ENCODE measurements at places on chromosomes 6 and 20.

- DNase-seq, result no peak
Measured at GRCh38 chr20:62969179-62969760, 16.8 kb downstream of the SLC17A9 start.

- no peak for DNase-seq
Measured at GRCh38 chr20:54340206-54340605, 132.3 kb downstream of the PFDN4 start.

- no peak for DNase-seq
Measured at GRCh38 chr6:31720196-31720770, 1.3 kb downstream of the LY6G6C start.

GRCh38 chr6:139967497-139967896 is 593.0 kb upstream of the CITED2 start:
- no peak for DNase-seq

DNA sequence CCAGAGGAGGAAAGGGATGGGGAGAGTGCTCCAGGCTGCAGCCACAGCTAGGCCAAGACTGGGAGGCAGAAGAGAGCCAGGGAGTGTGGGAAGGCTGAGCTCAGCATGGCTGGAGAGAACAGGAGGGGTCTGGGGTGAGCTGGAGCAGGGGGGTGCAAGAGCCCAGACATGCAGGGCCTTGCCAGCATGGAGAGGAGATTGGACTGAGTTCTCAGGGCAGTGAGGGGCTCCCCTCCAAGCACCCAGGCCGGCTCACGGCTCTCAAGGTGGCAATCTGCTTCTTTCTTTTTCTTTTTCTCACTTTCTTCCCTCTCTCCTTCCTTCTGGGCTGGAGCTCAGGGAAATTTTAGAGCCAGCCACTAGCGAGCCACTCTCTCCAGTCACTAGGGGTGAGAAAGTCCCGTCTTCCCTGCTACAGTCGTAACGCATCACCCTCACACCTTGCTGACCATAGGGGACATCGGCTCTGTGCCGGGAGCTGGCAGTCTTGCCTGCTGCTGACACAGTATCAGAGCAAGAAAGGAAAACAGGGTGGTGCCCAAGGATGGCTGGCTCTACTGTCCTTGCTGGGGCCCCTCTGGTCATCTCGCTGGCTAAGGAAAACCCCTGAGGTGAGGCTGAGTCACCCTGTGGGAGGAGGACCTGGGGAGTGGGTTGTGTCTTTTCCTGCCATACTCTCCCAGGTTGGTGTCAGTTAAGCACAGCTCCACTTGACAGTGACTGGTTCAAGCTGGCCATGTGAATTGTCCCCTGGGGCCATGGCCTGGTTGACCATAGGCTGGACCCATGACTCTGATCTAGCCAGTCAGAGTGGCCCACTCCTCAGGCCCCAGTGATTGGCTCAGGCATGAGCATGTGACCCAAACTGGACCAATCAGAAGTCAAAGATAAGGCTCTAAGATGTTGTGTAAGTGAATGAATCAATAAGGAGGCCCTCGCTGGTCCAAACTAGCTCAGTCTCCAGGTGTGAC is 135.1 kb upstream of the PMEPA1 start:
- no peak for DNase-seq

DNA sequence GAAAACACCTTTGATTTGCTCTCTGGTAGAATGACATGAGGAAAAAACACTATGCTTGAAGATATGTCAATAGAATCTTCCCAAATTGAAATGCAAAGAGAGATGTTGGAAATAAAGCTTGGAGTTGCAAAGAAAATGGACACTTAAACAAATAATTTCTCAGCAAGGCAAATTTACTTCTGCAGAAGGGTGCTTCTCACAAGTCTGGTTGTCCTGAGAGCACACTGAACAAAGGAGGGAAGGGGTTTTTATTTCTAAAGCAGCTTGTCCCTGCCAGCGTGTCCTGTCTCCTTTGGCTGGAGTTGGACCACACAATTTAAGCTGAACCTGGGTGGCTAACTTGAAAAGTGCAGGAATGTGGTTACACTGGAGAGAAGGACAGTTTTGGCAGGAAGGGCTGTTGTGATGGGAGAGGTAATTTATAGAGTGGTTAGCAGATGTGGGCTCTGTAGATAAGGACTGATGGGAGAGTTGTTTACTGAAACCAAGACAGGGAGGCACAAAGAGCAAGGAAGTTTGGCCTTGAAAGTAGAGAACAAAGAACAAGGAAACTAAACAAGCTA is 454.6 kb upstream of the EYS start:
- DNase-seq, result no peak

- DNase-seq, result no peak
Measured at GRCh38 chr20:36184816-36185776, 30.6 kb downstream of the EPB41L1 start.

GRCh38 chr6:2072453-2072852 is 173.0 kb downstream of the GMDS start:
- no peak for DNase-seq

- DNase-seq, result no peak
Measured at GRCh38 chr6:143570147-143570853, 58.8 kb upstream of the FUCA2 start.
